ENCODE measurements at places on chromosomes 5 and 9.

DNA sequence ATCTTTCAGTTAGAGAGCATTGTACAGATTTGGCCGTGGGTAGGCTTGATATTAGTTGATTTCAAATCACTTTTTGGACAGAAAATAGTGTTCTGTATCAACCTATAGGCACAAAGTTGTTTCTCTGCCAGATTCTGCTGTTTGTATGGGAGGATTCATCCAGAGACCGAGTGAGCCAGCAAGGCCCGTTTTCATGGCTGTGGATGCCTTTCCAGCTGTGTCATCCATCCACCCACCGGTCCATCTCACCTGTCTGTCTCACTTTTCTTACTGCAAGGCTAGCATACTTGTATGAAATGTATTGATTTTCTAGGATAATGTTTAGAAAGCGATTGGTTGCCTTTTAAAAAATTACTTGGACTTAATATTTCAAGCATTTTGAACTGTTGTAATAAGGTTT is 34.4 kb downstream of the ICE1 start:
- DNase-seq: no peak

GRCh38 chr5:54259981-54260380 is 50.4 kb downstream of the ARL15 start:
- DNase-seq: no peak

- no peak for DNase-seq
These were observed 6.5 kb upstream of the TBC1D9B start for GRCh38 chr5:179914032-179914755.

DNA sequence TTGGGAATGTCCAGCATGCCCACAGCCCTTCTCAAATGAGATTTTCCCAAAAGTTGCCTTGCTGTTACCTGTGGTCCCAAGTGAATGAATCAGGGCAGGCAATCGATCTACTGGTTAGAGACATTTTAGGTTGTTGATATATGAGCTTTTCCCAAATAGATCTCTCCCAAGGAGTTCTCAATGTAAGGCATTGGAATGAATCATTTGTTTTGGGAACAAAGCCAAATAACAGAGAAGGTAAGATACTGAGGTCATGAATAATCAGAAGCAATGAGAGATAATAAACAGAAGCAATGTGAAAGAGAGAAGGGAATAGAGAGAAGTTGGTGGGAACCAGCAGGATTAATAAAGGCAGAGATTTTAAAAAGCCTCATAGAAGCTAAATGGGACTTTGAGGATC is 93.6 kb upstream of the FER start:
- no peak for DNase-seq

DNA sequence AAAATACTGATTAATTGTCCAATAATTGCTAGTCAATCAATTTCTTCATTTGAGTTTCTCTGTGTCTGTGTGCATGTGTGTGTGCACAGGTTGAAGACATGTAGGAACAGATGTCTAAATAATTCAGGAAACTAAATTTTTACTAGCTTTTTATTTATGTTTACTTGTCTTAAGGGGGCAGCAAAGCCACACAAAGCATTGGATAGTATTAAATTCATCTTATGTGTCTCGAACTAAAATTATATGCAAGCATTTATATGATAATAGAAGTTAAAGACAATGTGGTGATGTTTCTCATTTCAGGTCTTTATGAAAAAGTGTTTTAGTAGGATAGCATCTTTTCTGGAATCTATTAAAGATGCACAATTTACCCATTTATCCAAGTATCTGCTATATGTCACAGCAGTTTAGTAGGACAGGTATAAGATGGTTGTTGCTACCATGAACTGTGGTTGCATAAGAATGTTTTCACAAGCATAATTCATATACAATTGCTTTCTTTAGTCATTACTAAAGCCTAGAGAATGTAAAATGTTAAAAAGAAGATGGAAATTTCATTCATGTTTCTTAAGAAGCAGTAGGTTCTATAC is 784.6 kb upstream of the NUDT12 start:
- DNase-seq: peak; percentile 28

- DNase-seq: no peak
These were observed at the start of gene PRLR for GRCh38 chr5:35230038-35230611. Gene PRLR, minus strand, starts transcription at chr5:35230487. Its CDS starts 140,867 bp downstream, at chr5:35089620.

DNA sequence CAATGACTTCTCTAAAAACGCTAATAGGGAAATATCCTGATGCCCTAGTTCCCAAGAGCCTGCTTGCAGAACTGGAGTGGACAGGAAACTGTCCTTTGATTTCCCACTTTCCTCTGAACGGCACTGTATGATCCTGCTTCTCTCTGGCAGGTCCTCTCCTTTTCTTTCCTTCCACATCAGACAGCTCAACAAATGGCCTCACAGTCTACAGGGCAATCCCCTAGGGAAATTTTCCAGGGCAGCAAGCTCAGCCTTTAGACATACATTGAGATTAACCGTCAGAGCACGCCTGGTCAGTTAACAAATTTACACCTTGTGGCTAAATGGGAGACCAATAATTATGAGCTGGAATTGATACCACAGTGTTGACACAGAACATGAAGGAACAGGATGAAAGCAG is 164.9 kb downstream of the SLC24A2 start:
- DNase-seq: no peak

DNA sequence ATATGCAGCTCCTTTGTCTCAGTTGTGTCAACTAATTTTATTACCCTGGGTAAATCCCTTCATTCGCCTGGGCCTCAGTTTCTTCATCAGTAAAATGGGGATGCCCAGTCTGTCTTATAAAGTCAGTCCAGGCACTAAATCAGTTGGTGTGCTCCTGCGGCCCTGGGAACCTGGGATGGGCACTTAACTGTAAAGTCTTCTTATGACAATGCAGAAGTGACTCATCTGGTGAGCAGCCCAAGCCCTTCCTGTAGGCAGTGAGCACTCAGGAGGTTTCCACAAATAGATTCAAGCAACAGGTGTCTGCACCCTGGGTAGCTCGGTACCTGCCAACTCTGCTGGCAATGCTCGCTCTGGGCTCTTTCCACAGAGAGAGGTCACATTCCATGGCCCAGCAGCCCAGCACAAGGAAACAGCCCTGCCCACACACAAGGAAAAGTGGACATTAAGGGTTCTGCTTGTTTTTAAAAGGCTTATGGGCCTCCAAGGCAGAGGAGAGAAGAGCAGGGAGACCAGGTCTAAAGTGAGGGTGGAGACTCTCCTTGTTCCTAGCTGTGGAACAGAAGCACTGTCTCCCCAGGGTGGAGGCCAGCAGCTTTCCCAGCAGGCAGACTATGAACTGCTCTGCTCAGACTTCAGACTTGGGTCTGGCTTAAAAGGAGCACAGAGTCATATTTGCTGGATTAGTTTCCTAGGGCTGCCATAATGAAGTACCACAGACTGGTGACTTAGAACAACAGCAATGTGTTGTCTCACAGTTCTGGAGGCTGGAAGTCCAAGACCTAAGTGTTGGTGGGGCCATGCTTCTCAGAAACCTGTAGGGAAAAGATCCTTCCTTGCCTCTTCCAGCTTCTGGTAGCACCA is 89.7 kb upstream of the ADRA1B start:
- no peak for DNase-seq

DNA sequence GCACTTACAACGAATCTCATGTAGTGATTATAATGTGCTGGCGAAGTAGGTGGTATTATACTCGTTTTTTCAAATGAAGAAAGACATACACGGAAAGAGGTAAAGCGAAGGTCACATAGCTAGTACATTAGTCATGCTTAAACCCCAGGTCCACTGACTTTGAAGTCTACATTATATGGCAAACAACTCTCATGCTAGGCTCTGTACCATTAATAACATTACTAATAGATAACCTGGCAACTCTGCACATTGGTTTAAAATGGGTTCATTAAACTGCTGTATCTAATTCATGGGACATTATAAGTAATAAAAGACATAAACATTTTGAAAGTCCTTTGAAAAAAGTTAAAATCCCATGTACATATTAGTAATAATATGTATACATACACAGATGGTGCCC is 21.2 kb downstream of the FYB1 start:
- no peak for DNase-seq

DNA sequence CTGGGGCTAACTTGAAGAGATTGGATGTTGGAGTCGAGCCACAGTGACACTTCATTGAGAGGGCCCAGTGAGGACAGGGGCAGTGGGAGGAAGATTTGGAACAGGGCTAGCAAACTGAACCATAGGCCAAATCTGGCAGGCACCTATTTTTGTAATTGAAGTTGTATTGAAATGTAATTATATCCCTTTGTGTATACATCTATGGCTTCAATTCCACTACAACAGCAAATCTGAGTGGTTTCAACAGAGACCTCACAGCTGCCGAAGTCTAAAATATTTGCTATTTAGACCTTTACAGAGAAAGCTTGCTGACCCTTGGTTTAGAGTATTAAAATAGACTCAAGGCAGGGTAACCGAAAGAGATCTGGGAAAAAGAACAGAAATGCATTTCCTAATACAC is 4.7 kb upstream of the TNFSF8 start:
- DNase-seq: no peak

DNA sequence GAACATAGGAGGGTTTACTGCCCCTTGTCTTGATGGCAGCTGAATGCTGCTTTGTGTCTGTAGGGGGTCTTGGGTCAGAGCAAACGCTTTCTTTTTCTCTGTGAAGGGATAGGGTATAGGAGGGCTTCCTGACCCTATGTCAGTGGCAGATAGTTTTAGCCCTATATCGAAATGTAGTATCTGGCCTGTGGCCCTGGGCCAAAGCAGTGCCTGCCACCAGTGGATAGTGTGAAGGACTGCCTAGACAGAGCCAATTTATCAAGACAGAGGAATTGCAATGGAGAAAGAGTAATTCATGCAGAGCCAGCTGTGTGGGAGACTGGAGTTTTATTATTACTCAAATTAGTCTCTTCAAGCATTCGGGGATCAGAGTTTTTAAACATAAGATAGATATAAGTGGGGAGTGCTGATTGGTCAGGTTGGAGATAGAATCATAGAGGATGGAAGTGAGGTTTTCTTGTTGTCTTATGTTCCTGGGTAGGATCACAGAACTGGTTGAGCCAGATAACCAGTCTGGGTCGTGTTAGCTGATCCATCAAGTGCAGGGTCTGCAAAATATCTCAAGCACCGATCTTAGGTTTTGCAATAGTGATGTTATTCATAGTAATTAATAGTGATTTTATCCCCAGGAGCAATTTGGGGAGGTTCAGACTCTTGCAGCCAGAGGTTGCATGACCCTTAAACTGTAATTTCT is 178.5 kb downstream of the GDNF start:
- DNase-seq: no peak

DNA sequence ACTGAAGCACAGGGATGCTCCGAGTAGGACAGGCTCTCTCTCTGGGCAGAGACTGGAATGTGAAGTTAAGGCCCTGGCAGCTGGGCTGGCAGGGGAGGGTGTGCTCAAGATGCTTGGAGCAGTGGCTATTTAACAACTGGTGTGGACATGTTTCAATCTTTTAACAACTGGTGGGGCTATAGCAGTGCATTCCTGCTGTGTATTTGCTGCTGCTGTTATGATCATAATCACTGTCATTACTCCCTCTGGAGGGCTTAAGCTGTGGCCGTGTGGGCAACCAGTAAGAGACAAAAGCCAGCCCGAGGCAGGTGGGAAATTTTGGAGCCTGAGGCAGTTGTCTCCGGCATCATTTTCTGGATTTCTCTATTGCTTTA is 33.3 kb upstream of the PTGS1 start:
- DNase-seq: no peak

DNA sequence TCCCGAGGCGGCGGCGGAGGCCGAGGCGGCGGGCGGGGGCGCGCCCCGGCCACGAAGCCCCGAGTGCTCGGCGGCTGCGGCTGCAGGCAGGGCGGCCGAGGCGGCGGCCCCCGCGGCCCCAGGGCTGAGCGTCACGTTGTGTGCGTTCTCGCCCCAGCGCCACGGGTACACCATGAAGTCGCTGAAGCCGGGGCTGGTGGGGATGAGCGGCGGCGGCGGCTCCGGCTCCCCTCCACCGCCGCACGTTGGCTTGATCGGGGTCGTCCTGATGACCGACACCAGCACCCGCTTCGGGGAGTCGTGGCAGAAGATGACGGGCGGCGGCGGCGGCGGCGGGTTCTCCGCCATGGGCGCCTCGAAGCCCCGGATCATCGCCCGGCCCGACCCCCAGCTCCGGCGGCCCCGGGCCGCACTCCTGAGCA is 498 bp downstream of the ZNF367 start:
- no peak for DNase-seq

- no peak for DNase-seq
These were observed 52.8 kb downstream of the CAST start for GRCh38 chr5:96714951-96715451.

Measured in BE2C (cell line).